ENCODE measurements at places on chromosomes 7 and 10. TPM values are rescaled to one million over a fixed set of nuclear protein-coding genes. Genes with fewer than 3 reads are reported as not detected.

GNGT1 gene
- total RNA-seq, result not detected

ATOH7 gene
- not detected for total RNA-seq

NUTM2D gene
- total RNA-seq, result 1.9 TPM

SH2D4B gene
- not detected for total RNA-seq

SPDYE6 gene
- total RNA-seq, result not detected

CCAR1 gene
- 51.1 TPM for total RNA-seq

CYP26C1 gene
- not detected for total RNA-seq

ATXN7L1 gene
- total RNA-seq, result 12.6 TPM

ADCK2 gene
- 6.8 TPM for total RNA-seq

CTAGE15 gene
- not detected for total RNA-seq

MAGI2 gene
- total RNA-seq, result 20.2 TPM

STOX1 gene
- total RNA-seq, result 2.9 TPM

UPK3B gene
- total RNA-seq, result 14.2 TPM

CCDC136 gene
- total RNA-seq, result 2.7 TPM

TFPI2 gene
- total RNA-seq, result 0.44 TPM

SPDYE2B gene
- total RNA-seq, result not detected

ZNF277 gene
- total RNA-seq, result 36.9 TPM

FAM221A gene
- total RNA-seq, result 6.3 TPM

NUTM2E gene
- total RNA-seq, result not detected

CCDC126 gene
- total RNA-seq, result 22.2 TPM

GTF2I gene
- 163 TPM for total RNA-seq

TCAF1 gene
- 37.4 TPM for total RNA-seq

PAX4 gene
- total RNA-seq, result not detected

PTPRE gene
- 10.7 TPM for total RNA-seq

PWWP2B gene
- total RNA-seq, result 24.9 TPM

TFR2 gene
- not detected for total RNA-seq

PTEN gene
- total RNA-seq, result 185 TPM

ANLN gene
- total RNA-seq, result 5.1 TPM

GPR85 gene
- not detected for total RNA-seq

CAMK1D gene
- 17.8 TPM for total RNA-seq

PRSS37 gene
- total RNA-seq, result not detected

RAPGEF5 gene
- total RNA-seq, result 19.7 TPM

CLIP2 gene
- total RNA-seq, result 10.0 TPM

ASIC3 gene
- total RNA-seq, result 1.1 TPM

AOAH gene
- total RNA-seq, result 51.7 TPM

ANKRD2 gene
- not detected for total RNA-seq

IGFBP1 gene
- total RNA-seq, result not detected

LIPK gene
- total RNA-seq, result not detected

WDFY4 gene
- 4.1 TPM for total RNA-seq

TWIST1 gene
- 52.0 TPM for total RNA-seq

PALD1 gene
- 3.1 TPM for total RNA-seq

GPR141 gene
- total RNA-seq, result 1.2 TPM

FXYD4 gene
- not detected for total RNA-seq

SLC16A12 gene
- total RNA-seq, result 8.9 TPM

ASB10 gene
- total RNA-seq, result not detected

TEX47 gene
- not detected for total RNA-seq

MALRD1 gene
- 2.6 TPM for total RNA-seq

ADRA2A gene
- total RNA-seq, result 59.3 TPM

STK31 gene
- 0.66 TPM for total RNA-seq

ICA1 gene
- 20.9 TPM for total RNA-seq

ITGB8 gene
- 2.9 TPM for total RNA-seq

MRPS33 gene
- total RNA-seq, result 12.4 TPM

LRRC18 gene
- not detected for total RNA-seq

TRIM56 gene
- 47.1 TPM for total RNA-seq

CAV2 gene
- 232 TPM for total RNA-seq

EXOC4 gene
- 76.3 TPM for total RNA-seq

ORC5 gene
- total RNA-seq, result 13.2 TPM

Data from subcutaneous adipose tissue (tissue), 4 donors.